ENCODE measurements at places on chromosomes 6 and 20. TPM values are rescaled to one million over a fixed set of nuclear protein-coding genes. Genes with fewer than 3 reads are reported as not detected.
A peak's percentile ranks its signal among the peaks of the same experiment; 100 is the strongest.

DNA sequence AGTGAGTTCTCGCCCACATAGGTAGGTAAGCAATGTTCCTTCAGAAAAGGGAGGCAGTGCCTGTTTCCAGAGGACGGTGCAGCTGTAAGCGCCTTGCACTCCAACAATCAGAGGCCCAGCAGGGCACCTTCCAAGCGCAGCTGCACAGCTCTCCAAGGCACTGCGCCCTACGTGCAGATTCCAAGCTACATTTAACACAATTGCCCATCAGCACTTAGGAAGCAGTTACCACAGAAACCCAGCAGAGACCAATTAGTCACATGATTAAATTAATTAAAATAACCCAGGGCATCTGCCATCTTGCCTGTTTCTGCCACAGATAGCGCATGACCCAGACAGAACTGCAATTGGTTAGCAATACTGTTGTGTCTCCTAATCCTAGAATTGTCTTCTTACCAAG lies 65.5 kb downstream of the SOBP start:
- no peak overlapping the region for H3K4me3 ChIP-seq
- DNase-seq: no peak
- H3K36me3 ChIP-seq: no peaks in the 10 kb centered on the region
- H3K27me3 ChIP-seq: no peaks in the 10 kb centered on the region
- H3K27ac ChIP-seq: no peak overlapping the region
- no peaks in the 10 kb centered on the region for H3K4me1 ChIP-seq

GRCh38 chr6:13034316-13034715 lies 294.0 kb downstream of the TBC1D7 start:
- DNase-seq: no peak
- no peak overlapping the region for H3K27ac ChIP-seq
- no peaks in the 10 kb centered on the region for H3K36me3 ChIP-seq
- H3K27me3 ChIP-seq: no peaks in the 10 kb centered on the region

DNA sequence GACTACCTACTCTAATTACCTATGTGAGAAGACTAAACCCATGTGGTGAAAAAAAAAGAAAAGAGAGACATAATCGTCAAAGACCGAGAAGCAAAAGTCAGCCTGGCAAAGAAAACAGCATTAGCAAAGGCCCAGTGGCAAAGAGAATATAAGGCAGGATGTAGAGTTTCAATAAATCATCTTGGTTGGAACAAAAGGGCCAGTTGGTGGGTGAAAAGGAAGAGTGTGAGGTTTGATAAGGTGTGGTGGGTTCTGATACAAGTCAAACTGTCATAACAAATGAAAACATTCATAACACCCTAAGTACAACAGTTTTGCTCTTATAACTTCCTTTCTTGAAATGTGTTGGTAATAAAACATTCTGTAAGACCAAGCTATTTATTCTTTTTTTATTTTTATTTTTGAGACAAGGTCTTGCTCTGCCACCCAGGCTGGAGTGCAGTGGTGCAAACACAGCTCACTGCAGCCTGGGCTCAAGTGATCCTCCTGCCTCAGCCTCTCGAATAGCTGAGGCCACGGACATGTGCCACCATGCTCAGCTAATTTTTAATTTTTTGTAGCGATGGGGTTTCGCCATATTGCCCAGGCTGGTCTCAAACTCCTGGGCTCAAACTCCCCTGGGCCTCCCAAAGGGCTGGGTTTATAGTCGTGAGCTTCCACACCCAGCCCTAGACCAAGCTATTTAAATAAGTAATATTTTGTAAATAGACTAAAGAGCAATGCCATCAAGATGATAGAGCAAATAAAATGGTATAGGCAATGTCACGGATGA lies 18.9 kb upstream of the GTF3C6 start:
- no peak for DNase-seq
- H3K36me3 ChIP-seq: no peaks in the 10 kb centered on the region
- H3K27me3 ChIP-seq: no peaks in the 10 kb centered on the region
- no peaks in the 10 kb centered on the region for H3K4me1 ChIP-seq
- no peak overlapping the region for H3K27ac ChIP-seq

GRCh38 chr6:167702241-167702827 lies 124.4 kb upstream of the AFDN start:
- H3K27ac ChIP-seq: no peak overlapping the region
- H3K36me3 ChIP-seq: no peaks in the 10 kb centered on the region
- no peaks in the 10 kb centered on the region for H3K27me3 ChIP-seq
- no peak for DNase-seq
- peaks cover 14% of the 10 kb centered on the region for H3K4me1 ChIP-seq
- no peak overlapping the region for H3K4me3 ChIP-seq

RNF182 gene
- total RNA-seq: 8.3 TPM

- no peaks in the 10 kb centered on the region for H3K27me3 ChIP-seq
- H3K4me1 ChIP-seq: peaks cover 53% of the 10 kb centered on the region
- peaks cover 4% of the 10 kb centered on the region for H3K36me3 ChIP-seq
- H3K4me3 ChIP-seq: peak overlapping the region; percentile 15
- peak overlapping the region; percentile 84 for H3K27ac ChIP-seq
Measured at GRCh38 chr6:111759836-111760785, 113.1 kb downstream of the FYN start.

NFATC2 gene
- total RNA-seq: 3.9 TPM

DNA sequence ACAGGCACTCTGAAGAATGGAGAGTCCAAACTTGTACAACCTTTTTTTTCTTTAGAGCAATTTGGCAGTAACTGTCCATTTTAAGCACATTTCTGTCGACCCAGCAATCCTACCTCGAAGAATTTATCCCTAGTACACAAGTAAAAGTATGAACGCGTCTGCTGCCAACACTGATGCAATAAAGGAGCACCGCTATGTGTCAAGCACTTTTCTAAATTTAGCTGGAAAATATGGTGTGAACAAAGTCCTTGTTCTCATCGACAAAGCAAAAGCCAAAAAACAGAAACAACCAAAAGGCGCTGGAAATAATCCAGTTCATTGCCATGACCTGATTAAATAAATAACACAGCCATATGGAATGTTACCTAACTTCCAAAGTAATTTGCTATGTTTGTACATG lies 1.1 kb downstream of the DPM1 start:
- H3K27ac ChIP-seq: peak overlapping the region; percentile 99
- DNase-seq: peak; percentile 45
- peaks cover 22% of the 10 kb centered on the region for H3K36me3 ChIP-seq
- H3K4me3 ChIP-seq: peak overlapping the region; percentile 89

DNA sequence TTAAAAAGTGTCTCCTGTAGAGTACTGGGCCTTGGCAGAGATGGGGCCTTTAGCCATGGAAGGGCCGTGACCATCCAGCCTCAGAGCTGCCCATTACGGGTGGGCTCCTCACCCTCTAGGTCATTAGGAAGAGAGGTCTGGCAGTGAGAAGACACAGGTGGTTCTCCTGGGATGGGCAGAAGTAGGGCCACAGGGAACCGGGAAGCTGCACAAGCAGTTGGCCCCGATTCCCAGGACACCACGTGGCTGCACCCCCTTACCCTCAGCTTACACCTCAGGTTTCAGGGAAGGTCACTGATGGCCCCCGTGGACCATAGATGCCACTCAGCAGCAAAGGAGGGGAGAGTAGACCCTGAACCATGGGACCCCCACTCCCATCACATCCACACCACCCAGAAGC lies 1.6 kb downstream of the RAET1G start:
- no peak overlapping the region for H3K27ac ChIP-seq
- no peak for DNase-seq
- no peak overlapping the region for H3K4me3 ChIP-seq
- peaks cover 6% of the 10 kb centered on the region for H3K27me3 ChIP-seq
- no peaks in the 10 kb centered on the region for H3K36me3 ChIP-seq
- H3K4me1 ChIP-seq: peaks cover 12% of the 10 kb centered on the region

DNA sequence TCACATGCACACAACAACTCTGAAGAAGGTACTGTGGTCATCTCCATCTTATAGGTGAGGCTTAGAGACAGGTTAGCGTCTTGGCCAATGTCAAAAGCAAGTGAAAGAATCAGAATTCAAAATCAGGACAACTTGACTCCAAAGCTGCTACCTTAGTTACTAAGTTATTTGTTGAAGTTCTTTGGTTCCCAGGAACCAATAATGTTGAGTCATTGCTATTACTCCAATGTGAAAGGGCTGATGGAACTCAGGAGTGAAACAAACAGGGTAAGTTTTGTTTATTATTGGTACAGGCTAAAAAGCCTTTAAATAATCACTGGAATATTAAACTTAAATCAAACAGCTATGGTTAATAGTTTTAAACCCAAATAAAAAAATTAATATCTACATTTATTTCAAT lies 111.1 kb downstream of the PDSS2 start:
- no peak overlapping the region for H3K4me3 ChIP-seq
- DNase-seq: no peak
- H3K27ac ChIP-seq: no peak overlapping the region
- no peaks in the 10 kb centered on the region for H3K36me3 ChIP-seq

GRCh38 chr20:1569415-1569881 lies 11.9 kb upstream of the SIRPD start:
- no peaks in the 10 kb centered on the region for H3K27me3 ChIP-seq
- no peaks in the 10 kb centered on the region for H3K36me3 ChIP-seq
- H3K27ac ChIP-seq: no peak overlapping the region
- peak; percentile 15 for DNase-seq

VGLL2 gene
- total RNA-seq: 1.7 TPM

- DNase-seq: no peak
- H3K4me3 ChIP-seq: no peak overlapping the region
- H3K36me3 ChIP-seq: no peaks in the 10 kb centered on the region
Measured at GRCh38 chr20:14830466-14830865, 493.1 kb upstream of the FLRT3 start.

GRCh38 chr6:145882121-145882531 lies 67.5 kb upstream of the FBXO30 start:
- DNase-seq: peak; percentile 65
- no peaks in the 10 kb centered on the region for H3K27me3 ChIP-seq
- no peaks in the 10 kb centered on the region for H3K36me3 ChIP-seq
- H3K4me1 ChIP-seq: no peaks in the 10 kb centered on the region
- H3K27ac ChIP-seq: no peak overlapping the region
- H3K4me3 ChIP-seq: no peak overlapping the region

GRCh38 chr6:138500045-138500665 lies 861 bp upstream of the NHSL1 start:
- no peaks in the 10 kb centered on the region for H3K27me3 ChIP-seq
- no peak overlapping the region for H3K4me3 ChIP-seq
- peaks cover 12% of the 10 kb centered on the region for H3K4me1 ChIP-seq
- no peak for DNase-seq

GRCh38 chr6:11536795-11537194 lies 754 bp upstream of the TMEM170B start:
- DNase-seq: no peak
- H3K27me3 ChIP-seq: no peaks in the 10 kb centered on the region
- H3K4me3 ChIP-seq: peak overlapping the region; percentile 64

DNA sequence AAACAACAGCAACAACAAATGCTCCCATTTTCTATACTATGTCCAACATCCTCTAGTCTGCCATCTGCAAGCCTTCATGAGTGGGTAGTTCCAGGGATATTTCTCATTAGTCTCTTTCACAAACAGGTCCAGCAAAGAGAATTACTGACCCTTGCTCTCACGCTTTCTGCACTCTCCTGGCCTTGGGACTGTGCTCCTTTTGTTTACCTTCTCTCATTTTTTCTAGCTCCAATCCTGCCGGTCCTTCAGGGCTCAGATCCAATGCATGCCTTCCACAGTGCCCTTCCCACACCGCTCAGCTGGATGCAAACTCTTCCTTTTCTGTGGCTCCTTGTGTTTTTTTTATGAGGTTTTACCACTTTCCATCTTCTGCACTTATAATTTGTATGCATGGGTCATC lies 47.2 kb downstream of the ADTRP start:
- no peaks in the 10 kb centered on the region for H3K36me3 ChIP-seq
- no peak overlapping the region for H3K4me3 ChIP-seq
- H3K4me1 ChIP-seq: no peaks in the 10 kb centered on the region

PRICKLE4 gene
- total RNA-seq: 3.1 TPM

DNA sequence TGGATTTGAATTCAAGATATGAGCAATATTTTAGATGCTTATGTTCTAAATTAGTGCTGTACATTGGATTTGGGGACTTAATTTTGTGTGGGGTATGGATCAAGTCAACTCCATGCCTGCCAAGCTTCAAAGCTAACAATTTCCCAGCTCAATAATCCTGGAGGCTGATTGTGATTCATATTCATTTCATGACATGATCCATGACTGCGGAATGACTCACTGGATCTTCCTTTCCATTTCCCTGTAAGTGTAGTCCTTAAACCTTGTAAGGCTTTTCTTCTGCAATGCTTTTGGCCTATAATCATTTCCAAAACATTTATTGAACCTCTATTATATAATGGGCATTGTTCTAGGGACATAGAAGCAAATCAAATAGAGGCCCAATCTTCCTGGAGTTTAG lies 44.7 kb upstream of the CCN2 start:
- no peaks in the 10 kb centered on the region for H3K27me3 ChIP-seq
- H3K27ac ChIP-seq: peak overlapping the region; percentile 73
- peak; percentile 90 for DNase-seq
- no peaks in the 10 kb centered on the region for H3K36me3 ChIP-seq

DNA sequence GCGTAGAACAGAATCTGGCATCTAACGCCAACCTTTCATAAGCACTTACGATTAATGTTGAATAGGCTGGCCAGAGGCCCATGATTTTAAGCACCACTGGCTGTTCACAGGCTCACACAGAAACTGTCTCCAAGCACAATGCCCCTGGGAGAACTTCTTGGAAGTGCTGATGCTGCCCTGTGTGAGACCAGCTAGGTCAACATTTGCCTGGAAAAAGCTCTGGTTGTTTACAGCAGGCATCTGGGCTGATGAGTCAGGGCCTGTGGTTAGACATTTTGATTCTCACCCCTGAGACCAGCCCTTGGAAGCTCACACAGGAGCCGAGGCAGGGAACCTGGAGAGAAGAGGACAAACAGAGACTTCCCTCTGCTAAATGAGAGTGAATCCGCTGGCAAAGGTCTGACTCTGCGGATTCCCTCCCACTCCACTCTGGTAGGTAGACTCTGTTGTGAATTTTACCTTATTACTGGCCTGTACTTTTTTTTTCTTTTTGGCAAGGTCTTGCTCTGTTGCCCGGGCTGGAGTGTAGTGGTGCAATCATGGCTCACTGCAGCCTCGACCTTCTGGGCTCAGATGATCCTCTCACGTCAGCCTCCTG lies 6.8 kb upstream of the SULF2 start:
- DNase-seq: peak; percentile 98
- H3K27ac ChIP-seq: peak overlapping the region; percentile 50
- peaks cover 15% of the 10 kb centered on the region for H3K4me1 ChIP-seq
- no peaks in the 10 kb centered on the region for H3K36me3 ChIP-seq
- H3K27me3 ChIP-seq: no peaks in the 10 kb centered on the region

TMEM170B gene
- total RNA-seq: 1.5 TPM

GRCh38 chr6:129606664-129607063 lies 103.3 kb downstream of the ARHGAP18 start:
- DNase-seq: peak; percentile 58
- peaks cover 10% of the 10 kb centered on the region for H3K4me1 ChIP-seq
- peaks cover 8% of the 10 kb centered on the region for H3K36me3 ChIP-seq
- no peak overlapping the region for H3K4me3 ChIP-seq
- no peaks in the 10 kb centered on the region for H3K27me3 ChIP-seq

GRCh38 chr20:46342451-46343347 lies 34.4 kb upstream of the CDH22 start:
- H3K36me3 ChIP-seq: no peaks in the 10 kb centered on the region
- DNase-seq: no peak
- no peak overlapping the region for H3K27ac ChIP-seq
- no peaks in the 10 kb centered on the region for H3K4me1 ChIP-seq

GRCh38 chr6:125213939-125214338 lies 60.4 kb downstream of the TPD52L1 start:
- H3K27me3 ChIP-seq: no peaks in the 10 kb centered on the region
- H3K4me1 ChIP-seq: peaks cover 3% of the 10 kb centered on the region
- DNase-seq: no peak
- H3K36me3 ChIP-seq: no peaks in the 10 kb centered on the region
- H3K27ac ChIP-seq: no peak overlapping the region
- H3K4me3 ChIP-seq: no peak overlapping the region

ADGRF5 gene
- 0.54 TPM for total RNA-seq

TRIM15 gene
- not detected for total RNA-seq
